ENCODE measurements at places on chromosomes 5 and 9. TPM values are rescaled to one million over a fixed set of nuclear protein-coding genes. Genes with fewer than 3 reads are reported as not detected.

The ZBTB6 gene
- total RNA-seq: 6.1 TPM

DNA sequence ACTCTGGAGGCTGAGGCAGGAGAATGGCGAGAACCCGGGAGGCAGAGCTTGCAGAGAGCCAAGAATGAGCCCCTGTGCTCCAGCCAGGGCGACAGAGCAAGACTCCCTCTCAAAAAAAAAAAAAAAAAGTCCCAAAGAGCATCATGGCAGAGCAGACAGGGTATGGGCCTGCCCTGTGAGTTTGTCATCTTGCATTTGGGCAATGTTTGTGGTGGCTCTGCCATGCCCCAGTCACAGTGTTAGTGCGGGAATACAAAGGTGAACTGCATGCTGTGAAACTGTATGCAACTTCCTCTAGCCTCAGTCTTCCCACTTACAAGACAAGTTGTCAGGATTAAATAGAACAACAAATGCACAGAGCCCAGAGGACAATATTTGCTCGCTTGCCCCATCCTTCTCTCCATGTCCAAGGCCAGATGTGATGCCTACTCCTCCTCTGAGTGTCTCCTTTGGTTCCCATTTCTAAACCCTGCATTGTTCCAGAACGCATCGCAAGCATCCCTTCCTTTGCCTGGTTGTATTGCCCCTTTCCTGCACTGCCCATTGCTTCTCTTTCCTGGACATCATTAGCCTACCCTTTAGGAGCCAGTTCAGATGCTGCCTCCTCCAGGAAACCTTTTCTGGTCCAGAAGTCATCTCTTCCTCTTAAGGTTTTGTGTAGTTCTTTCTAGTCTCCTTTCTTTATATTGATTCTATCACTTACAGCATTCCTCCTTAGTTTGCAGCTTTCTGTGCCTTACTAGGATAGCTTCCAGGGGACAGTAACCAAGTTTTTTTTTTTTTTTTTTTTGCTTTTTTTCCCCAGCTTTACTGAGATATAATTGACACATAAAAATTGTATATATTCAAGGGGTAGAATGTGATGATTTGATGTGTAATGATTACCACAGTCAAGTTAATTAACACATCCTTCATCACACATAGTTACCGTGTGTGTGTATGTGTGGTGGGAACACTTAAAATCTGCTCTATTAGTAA is 69.0 kb upstream of the TNFAIP8 start:
- DNase-seq: no peak

DNA sequence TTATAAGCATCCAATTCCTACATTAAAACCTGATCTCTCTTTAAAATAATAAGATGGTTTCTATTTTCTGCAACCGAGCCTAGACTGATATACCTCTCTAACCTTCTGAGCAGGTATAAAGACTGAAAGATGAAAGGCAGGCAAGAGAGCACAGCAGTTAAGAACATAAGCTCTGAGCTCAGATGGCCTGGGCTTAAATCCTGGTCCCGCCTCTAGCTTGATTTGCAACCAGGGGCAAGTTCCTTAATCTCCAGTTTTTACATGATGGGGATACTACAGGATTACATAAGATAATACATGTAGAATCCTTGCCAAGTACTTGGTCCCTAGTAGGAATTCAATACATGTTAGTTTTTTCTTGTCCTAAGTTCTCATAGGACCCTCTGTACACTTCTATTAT is 33.9 kb downstream of the SLC24A2 start:
- no peak for DNase-seq

The FBXW2 gene
- 62.0 TPM for total RNA-seq

DNA sequence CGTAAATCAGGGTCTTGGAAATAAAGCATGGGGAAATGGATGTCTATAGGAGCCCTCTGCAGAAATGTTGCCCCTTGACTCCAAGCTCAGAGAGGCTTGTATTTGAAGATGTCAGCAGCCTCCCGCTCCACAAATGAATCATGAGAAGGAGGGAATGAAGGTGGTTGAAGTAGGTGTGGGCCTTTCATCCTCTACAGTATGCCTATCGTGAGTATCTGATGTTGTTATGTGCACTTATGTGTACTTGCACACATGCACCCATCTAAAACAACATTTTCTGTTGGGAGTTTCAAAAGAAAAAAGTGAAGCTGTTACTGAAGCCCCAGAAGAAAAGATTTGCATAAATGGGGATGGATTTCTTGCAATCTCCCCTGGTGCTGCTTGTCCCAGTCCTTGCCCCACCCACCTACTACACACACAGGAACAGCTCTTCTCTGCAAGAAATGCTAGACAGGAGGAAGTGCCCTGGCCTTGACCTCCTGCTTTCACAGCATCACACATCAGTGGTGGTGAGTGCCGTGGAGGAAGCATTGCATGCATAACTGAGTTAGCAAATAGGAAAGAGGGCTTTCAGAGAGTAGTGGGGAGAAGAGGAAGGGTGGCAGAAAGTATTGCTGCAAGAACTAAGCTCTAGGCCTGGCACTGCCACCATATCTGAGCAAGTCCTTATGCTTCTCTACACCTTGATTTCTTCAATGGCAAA is 156.1 kb downstream of the SNX18 start:
- DNase-seq: peak; percentile 36

GRCh38 chr9:27529316-27530278 is at the start of gene MOB3B:
Gene MOB3B (minus strand): TSS chr9:27529814. CDS start chr9:27455550, 74,264 bp downstream.
- DNase-seq: peak; percentile 78

The SOX30 gene
- 0.28 TPM for total RNA-seq

GRCh38 chr5:96963267-96963666 is 27.4 kb downstream of the LNPEP start:
- no peak for DNase-seq

- peak; percentile 79 for DNase-seq
Observed at GRCh38 chr9:137298401-137299202, 3.5 kb downstream of the NRARP start.

Measured in left colon (tissue), 2 donors.